Stimulated activated CD4-positive, alpha-beta T cell treated with anti-CD3 and anti-CD28 coated beads, Interleukin-1b, Interleukin-23, amount 100 ng/mL, for 24 hours (primary cell): ENCODE measurements at places on chromosomes 11 and 22.

- no peak for DNase-seq
These were observed 142.0 kb downstream of the TRIM29 start for GRCh38 chr11:119995730-119996491.

DNA sequence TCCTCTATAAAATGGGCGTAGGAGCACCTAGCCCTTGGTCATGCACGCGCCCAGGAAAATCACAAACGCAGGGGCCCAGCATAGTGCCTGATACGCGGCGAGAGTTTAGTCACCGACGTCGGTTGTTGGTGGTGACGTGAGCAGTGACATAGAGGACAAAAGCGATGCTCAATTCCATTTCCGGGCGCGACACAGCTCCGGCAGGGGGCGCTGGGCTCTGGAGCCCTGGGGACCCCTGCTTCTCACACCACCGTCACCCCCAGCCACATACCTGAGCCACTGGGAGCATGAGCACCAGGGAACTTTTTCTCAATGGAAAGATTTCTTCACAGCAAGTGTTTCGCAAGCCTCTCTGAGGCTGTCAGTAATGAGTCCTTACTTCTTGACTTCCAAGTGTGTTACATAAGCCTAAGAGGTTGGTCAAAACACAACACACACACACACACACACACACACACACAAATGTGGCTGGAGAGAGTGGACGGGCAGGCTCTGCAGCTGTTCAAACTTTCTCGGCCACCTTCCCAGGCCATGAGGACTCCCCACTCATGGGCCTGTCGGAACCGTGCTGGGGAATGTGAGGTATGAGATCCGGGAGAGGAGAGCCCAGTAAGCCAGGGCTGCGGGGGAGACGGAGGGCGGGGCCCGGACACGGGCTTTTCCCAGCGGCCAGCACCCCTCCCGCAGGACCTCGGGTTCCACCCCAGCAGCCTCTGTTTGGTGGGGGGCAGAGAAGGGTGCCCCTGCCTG, 36.9 kb upstream of the LINC01488 start:
- no peak for DNase-seq

DNA sequence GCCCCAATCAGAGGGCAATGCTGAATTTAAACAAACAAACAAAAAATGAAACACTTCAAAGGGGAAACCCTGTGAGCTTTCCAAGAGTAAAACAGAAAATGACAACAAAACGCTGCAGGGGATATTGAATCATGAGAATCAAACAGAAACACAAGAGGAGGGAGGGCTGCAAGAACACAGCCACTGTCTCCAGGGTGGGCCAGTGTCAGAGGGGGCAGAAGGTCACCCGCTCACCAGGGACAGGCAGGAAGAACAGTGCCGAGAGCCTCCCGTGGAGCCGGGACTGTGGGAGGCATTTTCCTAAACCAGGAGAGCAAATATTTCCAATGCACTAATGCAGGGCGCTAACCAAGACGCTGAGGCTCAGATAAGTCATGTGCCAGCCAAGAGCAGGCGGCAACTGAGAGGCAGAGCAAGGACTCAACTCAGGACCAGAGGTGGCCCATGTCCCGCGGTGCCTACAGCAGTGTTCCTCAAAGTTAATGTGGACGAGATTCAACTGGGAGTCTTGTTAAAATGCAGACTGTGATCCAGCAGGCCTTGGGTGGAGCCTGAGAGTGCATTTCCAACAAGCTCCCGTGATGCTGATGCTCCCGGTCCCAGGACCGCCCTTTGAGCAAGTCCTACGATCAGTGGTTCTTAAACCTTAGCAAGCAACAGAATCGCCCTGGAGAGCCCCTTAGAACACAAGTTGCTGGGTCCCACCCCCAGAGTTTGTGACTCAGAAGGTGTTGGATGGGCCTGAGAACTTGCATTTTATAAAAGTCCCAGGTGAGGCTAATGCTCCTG, 197.2 kb downstream of the TENM4 start:
- DNase-seq = no peak

DNA sequence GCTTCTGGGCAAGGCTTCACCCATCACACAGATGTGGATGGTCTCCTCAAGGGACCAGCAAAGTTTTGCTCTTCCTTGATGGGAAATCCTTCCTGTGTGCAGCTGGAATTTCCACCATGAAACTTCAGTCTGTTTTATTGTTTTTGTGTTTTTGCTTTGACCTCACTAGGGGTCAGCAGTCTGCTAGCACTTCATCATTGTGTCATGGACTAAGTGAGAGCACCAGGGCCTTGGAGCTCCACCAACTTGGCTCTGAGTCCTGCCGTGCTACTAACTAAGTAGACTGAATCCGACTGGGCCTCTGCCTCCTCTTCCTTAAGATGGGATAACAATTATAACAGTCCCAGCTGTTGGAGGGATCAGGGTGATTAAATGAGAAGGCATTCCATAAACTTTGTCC, 305.8 kb upstream of the NCAM1 start:
- no peak for DNase-seq

GRCh38 chr11:116857936-116858335, 20.5 kb upstream of the APOA1 start:
- DNase-seq = no peak

GRCh38 chr11:59669611-59670009, 773 bp upstream of the PATL1 start:
- DNase-seq = no peak

- DNase-seq = no peak
These were observed 14.3 kb upstream of the SYVN1 start for GRCh38 chr11:65148657-65149056.

- no peak for DNase-seq
These were observed 96.3 kb upstream of the CSNK2A3 start for GRCh38 chr11:11449327-11449726.

- no peak for DNase-seq
These were observed 20.9 kb upstream of the TMPRSS4 start for GRCh38 chr11:118055966-118056365.

GRCh38 chr22:33057363-33057995, 702 bp downstream of the SYN3 start:
- DNase-seq = no peak

DNA sequence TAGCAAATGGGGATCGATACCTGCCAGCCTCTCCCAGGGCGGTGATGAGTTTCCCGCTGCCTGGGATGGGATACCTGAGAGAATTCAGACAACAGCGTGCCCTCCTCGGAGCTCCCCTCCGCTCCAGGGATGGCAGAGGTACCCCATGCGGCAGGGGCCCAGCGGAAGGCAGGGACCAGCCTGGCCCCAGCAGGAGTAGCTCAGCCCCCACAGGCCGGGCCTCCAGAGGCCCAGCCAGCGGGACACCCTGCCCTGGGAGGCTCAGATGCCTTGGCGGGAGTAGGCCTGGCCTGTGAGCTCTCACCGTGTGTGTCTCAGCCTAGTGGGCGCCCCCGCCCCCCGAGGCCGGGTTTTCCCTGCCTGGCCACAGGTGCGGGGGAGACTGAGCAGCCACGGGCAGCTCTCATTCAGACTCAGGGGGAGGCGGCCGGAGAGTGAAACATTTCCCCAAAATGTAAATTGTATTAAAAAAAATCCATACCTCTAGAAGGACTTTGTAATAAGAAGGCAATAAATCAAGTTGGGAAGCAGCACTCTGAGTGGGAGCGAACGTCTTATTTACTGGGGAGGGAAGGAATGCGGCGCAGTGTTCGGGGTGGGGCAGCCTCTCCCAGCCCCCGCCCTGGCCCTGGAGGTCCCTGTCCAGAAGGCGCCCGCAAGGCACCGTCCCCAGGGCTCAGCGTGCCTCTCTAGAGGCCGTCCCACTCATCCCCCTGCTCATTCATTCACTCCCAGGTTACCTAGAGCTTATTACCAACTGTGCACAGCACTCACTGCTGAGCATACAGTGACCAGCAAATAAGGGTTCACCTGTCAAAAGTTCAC, 888.0 kb downstream of the BRD1 start:
- DNase-seq = no peak

GRCh38 chr22:40377931-40378330, 7.5 kb downstream of the SGSM3 start:
- no peak for DNase-seq

GRCh38 chr11:71114124-71114851, 138.1 kb downstream of the SHANK2 start:
- DNase-seq = no peak

DNA sequence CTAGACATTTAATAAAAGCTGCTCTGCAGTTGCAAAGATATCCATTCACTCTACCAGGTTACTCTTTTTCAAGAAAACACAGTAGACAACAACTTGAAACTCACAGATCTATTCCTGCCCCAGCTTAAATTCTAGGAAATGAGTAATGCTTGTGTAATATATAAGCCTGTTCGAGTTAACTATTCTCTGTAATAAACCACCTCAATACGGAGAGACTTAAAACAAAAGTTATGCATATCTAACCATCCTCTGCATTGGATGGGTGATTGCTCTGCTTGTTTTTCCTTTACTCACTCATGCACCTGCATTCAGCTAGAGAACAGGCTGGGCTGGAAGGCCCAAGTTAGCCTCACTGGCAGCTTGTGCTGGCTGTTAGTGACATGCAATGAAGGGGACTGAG, 13.3 kb downstream of the LRRC4C start:
- no peak for DNase-seq

GRCh38 chr11:106051103-106051502, 26.0 kb downstream of the KBTBD3 start:
- no peak for DNase-seq

DNA sequence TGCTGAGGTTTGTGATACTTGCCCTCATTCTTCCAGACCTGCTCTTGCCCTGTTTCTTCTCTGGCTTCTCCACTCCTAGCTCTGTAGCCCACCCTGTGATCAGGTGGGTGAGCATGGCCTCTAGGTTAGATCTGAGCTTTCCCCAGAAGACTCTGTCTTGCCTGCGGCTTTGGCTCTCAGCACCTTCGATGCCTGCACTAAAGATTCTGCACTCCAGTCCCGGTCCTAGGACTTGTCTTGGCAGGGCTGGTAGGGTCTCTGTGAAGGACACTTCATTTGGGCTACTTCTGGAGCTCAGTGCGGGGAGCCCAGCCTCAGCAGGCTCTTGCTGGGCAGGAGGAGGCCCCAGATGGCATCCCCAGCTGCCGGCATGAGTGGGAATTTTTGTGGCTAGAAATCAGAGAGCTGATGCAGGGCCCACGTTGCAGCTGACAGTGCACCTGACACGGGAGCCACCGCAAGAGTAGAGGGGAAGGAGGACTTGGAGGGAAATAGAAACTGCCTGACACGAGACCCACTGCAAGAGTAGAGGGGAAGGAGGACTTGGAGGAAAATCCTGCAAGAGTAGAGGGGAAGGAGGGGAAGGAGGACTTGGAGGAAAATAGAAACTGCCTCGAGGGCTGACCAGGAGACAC, 226.9 kb upstream of the B3GAT1 start:
- no peak for DNase-seq

DNA sequence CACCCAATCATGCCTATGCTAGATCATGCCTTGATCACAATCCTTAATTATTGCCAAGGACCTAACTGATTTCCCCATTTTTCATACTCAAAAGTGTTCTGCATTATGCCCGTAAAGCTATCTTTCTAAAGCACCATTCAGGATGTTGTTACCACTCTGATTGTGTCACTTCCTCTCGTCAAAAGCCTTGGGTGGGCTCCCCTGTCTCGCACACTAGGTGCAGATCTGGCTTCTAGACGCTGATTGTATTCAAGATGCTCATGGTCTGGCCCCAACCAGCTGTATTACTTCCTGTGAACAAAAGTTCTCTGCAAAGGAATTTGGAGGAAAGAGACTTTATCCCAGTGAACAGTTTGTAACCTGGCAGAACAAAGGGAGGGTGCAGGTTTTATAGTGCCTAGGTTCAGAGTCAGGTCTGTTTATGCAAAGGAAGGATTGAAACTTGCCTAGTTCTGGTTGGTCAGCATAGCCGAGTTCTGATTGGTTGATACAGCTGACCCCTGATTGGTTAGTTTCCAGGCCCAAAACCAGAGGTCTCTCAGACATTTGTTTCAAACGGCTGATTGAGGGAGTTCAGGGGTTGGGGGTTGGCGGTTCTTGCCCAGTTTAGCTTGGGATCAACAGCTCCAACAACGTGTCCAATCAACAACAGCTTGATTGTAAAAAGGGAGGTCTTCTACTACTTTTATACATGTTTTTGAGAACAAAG, 25.4 kb downstream of the ATG13 start:
- no peak for DNase-seq
